ENCODE measurements at places on chromosomes 1 and 21.

DNA sequence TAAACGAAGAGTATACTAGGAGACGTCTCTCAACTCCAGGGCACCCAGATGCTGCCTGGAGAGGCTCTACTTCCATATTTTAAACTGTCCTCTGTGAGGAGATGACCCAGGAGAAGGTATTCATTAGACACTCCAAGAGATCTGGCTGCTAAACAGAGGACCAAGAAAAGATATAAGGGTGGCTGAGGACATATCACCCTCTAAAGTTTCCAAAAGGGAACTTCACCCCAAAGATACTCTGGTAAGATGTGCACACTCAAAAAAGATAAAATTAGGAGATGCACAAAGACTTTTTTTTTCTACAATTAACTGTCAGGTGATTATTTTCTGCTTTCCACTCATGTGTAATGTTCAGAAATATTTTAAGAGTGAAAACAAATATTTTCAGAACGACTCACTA lies 1.4 kb downstream of the ZNF670 start:
- DNase-seq, result no peak

- no peak for DNase-seq
These were observed 29.5 kb upstream of the CLCA4 start for GRCh38 chr1:86517336-86517735.

GRCh38 chr1:211247921-211248320 lies 11.2 kb upstream of the RCOR3 start:
- DNase-seq, result no peak

GRCh38 chr1:9874959-9875635 lies 35.0 kb downstream of the CTNNBIP1 start:
- DNase-seq, result peak; percentile 73

GRCh38 chr1:161987303-161987702 lies 36.4 kb downstream of the OLFML2B start:
- no peak for DNase-seq

DNA sequence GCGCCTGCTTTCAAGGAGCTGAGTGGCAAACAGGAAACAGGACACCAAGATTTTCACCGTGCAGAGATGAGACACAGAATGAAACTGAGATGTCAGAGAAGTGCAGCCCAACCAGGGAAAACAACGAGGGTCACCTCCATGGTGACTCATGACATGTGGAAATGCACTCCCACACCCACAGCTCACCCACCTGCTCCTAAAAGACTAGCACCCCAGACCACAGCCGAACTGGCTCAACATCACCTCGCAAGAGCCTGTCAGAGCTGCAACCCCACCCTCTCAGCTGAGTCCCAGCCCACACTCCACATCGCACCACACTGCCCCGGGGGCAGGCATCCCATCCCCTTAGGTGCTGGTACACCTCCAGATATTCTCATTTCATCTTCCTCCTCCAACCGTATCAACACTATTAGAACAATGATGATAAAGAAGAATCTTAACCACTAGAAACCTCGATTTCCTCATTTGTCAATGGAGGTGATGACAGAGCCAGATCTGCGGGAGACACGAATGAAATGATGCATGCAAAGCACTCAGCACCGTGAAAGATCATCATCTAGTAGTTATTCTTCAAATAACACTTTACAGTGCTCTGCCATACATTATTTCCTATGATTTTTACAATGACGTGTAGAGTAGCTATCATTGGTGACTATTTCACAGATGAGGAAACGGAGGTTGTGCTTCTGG lies 103.2 kb downstream of the DMRTB1 start:
- no peak for DNase-seq

- no peak for DNase-seq
These were observed 9.0 kb upstream of the PLCH2 start for GRCh38 chr1:2466958-2467554.

DNA sequence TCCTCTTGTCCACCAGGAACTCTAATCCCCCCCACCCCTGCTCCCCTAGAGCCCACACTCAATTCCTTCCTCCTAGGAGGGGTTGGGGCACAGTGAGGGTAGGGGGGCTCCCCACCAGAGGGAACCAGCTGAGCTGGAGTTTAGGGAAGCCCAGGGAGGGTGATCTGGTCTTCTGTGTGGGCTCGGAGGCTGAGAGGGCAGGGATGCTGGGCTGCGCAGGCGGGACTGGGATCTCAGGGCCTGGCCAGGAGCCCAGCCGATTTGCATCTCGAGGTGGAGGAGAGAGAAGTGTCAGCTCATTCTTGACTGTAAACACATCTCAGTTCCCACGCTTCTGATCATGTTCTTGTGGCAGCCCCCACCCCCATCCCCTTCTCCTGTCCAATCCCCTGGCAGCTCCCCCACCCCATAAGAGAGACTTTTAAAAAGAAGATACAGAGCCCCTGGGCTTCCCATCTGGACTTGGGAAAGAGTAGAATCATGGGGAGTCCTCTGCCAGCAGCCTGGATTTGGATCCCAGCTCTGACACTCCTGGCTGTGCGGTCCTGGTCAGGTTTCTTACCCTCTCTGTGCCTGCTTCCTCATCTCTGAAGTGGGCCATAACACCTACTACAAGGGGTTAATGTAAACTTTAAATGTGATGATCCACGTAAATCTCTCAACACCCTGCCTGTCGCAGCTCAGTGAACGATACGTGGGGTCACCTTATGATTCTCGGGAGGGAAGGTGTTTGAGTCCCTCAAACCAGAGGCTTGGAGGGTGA lies 6.6 kb downstream of the PEAR1 start:
- no peak for DNase-seq

- DNase-seq, result no peak
These were observed 11.4 kb upstream of the ZBTB21 start for GRCh38 chr21:42021371-42022090.

DNA sequence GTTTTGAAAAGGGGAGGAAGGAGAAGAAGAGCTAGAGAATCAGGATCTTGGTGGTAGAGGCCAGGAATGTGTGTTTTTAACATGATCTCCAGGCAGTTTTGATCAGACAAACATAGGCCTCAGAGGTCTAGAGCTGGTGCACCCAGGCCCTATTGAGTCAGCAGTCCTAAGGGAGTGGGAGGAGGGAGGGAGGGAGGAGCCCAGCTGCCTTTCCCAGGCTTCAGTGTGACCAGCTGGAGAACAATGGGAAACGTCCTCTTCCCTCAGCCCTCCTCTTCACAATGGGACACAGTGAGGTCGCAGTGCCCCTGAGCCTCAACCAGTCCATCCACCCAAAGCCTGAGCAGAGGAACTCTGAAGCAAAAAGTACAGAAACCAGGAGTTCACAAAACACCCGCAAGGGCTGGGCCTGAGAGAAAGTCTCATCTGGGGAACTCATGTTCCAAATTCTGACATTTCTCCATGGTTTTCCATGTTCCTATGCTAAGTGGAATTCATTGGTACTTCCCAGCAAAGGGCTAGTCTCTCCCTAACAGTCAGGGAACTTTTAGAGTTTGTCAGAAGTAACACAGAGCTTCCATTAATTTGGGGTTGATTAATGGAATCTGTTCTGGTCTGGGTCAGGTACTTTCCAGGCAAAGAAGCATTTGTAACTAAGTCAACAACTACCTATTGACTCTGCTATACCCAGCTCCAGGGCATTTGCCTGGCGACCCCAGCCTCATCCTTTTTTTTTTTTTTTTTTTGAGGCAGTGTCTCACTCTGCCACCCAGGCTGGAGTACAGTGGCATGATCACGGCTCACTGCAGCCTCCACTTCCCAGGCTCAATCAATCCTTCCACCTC lies 37.5 kb downstream of the ELAPOR1 start:
- DNase-seq, result no peak

DNA sequence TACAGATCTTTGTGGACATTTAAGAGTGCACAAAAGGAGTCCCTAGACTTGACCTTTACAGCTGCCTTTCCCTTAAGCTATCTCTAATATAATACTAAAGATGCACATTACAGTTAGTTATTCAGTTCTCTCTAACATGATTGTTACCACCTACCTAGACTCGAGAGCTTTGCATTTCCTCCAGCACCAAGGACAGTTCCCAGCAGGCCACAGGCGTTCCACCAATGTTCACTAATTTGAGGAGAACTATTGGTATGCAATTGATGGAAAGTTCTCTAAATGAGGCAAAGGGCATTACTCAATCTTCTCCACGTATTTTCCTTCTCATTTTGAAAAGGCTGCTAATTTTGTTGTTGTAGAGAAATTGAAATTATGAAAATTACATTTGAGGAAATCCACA lies 5.4 kb upstream of the NTNG1 start:
- DNase-seq, result no peak

GRCh38 chr21:46180778-46181391 lies 3.4 kb downstream of the SPATC1L start:
- no peak for DNase-seq

- no peak for DNase-seq
These were observed 723.5 kb downstream of the LTN1 start for GRCh38 chr21:28269173-28269572.

DNA sequence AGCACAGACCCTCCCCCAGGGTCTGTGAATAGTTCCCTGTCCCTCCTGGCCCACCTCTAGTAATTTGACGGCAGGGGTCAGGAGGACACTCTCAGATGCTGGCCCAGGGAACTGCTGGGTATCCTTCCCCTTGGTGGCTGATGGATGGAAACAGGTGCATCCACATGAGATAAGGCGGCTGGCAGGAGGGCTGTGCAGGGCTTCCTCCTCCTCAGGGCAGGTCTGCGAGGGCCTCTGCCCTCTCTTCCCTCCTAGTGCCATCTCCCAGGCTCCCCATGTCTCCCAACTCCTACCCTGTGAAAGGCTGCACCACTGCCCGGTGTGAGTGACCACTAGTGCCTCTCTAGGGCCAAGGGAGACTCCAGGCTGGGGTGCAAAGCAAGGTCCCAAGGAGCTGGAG lies 123.9 kb downstream of the GLIS1 start:
- no peak for DNase-seq

DNA sequence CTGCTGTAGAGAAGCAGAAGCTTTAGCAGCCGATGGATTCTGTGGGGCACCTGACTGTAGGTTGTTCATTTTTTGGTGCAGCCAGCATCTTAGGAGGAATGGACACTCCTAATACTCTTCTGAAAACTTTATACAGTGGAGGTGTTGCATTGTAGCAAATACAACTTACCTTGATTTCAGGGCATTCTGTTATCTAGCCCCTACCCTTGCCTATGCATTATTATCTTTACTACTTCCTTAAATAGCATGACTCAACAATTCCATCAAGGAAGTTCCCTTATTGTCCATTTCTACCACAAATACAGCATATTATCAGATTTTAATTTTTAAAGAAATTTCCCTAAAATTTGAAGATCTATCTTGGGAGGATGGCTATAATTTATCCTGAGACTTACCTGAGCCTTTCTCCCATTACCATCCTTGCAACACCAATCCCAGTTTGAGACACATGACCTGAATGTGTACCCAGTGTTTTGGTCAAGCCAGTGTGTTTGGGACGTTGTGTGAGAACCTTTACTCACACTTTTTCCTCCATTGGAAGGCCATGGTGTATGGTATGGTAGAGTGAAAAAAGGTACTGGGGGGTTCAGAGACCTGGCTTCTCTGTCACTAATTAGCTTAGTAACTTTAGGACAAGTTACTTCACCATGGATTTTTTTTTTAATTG lies 9.2 kb downstream of the POU2F1 start:
- no peak for DNase-seq

DNA sequence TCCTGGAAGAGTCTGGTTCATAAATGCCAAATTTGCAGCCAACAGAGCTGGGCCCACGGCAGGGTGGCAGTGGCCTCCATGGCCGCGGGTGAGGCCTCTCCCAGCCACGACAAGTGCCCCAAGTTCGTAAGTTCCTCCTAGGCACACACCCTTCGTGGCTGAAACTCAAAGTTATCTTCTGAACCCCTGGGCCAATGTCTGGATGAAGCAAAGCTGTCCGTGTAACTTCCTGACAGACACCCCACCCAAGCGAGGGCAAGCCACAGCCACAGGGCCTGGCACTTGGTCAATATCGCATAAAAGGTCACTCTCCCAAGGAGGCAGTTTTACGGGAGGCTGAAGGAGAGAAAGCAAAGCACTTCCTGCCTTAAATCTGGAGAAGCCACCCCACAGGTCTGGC lies 27.8 kb upstream of the GPR153 start:
- no peak for DNase-seq

DNA sequence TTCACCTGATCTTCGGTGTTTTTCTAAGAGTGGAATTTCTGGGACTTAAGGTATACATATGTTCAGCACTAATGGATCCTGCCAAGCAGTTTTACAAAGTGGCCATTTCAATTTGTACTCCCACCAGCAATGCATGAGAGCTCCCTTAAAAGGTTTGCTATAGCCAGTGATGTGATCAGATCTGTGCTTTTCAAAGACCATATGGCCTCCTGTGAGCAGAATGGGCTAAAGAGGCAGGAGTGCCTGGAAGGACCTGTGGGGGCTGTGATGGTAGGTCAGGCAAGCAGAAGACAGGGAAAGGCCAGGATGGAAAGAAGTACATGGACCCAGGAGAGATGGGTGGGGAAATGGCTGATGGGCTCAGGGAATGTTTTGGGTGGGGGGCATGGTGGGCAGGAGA lies 252.7 kb downstream of the DISC1 start:
- DNase-seq, result no peak

- no peak for DNase-seq
These were observed 15.0 kb downstream of the RHBG start for GRCh38 chr1:156384007-156384406.

GRCh38 chr21:14589855-14590563 lies 43.9 kb upstream of the SAMSN1 start:
- no peak for DNase-seq

GRCh38 chr1:1461721-1462317 lies 9.7 kb upstream of the ATAD3B start:
- DNase-seq, result no peak

DNA sequence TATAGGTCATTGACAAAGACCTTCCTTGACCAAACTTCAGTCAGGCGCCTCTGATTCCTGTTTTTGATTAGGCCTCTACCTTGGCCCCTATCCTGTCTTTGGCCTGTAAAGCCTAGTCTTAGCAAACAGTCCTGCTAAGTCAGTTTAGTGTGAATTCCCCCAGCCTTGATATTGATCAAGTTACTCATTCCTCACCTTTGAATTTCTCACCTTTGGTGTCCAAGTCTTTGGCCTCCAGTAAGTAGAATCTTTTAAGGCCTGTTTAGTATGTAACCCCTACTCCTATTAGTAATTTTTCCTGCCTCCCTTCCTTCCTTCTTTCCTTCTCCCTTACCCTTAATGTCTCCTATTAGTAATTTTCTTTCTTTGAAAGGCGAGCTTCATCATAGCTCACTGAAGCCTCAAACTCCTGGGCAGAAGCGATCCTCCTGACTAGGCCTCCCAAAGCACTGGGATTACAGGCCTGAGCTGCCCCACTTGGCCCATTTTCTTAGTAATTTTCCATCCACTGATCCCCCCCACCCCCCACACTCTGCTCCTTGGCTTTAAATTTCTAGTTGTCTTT lies 13.0 kb upstream of the ZNF692 start:
- DNase-seq, result no peak

- no peak for DNase-seq
These were observed 816 bp downstream of the E2F2 start for GRCh38 chr1:23530087-23530746.

- no peak for DNase-seq
These were observed 230.1 kb downstream of the DUSP10 start for GRCh38 chr1:221511797-221512196.

- DNase-seq, result no peak
These were observed 4.7 kb downstream of the SPEN start for GRCh38 chr1:15852036-15852827.
